ENCODE measurements at places on chromosomes 3 and 15.

DNA sequence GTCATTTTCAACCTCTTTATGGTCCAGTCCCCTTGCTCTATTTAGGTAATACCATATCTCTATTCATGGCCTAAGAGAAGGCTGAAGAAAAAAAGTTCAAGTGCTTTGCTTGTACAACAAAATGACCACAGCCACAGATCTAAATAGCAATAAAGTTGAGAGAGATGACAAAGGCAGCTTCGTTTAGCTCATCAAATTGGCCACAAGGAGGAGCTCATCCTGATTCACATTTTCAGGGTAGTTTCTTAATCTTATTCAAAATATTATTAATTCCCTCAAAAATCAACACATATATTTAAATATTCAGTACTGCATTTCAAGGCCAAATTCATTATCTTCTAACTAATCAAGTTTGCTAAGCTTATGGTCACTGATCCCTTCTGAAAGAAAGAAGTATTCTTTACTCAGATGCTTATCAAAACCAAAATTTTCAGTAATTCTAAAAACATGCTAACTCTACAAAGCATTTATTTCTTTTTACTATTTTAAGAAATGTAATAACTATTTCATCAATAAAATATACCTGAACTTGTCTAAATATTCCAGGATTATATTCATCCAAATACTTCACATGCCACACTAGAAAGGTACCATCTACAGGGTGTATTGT lies 85.5 kb downstream of the DMXL2 start:
- peak; percentile 2 for DNase-seq

DNA sequence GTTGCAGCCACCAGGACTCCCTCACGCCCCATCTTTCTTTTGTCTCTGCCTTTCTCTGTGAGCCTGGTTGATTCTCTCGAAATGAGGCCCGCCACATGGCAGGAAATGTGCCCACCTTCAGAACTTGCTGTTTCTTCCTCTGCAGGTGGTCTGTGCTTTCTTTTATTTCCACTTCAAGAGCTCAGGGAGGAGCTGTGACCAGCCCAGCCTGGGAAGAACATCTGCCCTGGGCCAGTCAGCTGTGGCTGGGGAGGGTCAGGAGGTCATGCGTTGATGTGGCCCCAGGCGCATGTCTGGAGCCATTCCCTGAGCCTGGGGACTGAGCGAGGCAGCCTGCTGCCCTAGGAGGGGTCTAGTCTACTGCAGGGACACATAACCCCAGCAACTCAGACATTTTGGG lies 8.0 kb downstream of the FBLN2 start:
- DNase-seq = no peak

- no peak for DNase-seq
Observed at GRCh38 chr3:111998636-111999483, at the start of gene TAGLN3. TSS of gene TAGLN3 (plus strand) at chr3:111998922. CDS start at chr3:111999423, 501 bp downstream.

DNA sequence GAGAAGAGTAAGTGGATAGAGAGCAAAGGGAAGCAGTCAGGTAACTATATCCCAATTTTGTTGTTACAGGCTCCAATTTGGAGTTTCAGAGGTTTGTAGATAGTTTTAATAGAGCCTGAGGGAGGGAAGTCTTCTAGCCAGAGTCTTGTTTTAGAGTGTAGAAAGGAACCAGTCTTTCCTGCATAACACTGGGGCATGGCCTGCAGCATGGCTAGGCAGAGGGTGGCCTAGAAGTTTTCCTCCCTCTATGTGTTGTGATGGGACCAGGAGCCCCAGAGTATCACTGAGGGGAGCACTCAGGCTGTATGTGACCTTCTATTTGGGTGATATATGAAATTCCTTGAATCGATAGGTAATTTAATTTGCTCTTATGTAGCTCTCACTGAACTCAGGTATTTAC lies 22.5 kb upstream of the GABRR3 start:
- no peak for DNase-seq

GRCh38 chr15:63826528-63826927 lies 7.2 kb downstream of the HERC1 start:
- DNase-seq = no peak

DNA sequence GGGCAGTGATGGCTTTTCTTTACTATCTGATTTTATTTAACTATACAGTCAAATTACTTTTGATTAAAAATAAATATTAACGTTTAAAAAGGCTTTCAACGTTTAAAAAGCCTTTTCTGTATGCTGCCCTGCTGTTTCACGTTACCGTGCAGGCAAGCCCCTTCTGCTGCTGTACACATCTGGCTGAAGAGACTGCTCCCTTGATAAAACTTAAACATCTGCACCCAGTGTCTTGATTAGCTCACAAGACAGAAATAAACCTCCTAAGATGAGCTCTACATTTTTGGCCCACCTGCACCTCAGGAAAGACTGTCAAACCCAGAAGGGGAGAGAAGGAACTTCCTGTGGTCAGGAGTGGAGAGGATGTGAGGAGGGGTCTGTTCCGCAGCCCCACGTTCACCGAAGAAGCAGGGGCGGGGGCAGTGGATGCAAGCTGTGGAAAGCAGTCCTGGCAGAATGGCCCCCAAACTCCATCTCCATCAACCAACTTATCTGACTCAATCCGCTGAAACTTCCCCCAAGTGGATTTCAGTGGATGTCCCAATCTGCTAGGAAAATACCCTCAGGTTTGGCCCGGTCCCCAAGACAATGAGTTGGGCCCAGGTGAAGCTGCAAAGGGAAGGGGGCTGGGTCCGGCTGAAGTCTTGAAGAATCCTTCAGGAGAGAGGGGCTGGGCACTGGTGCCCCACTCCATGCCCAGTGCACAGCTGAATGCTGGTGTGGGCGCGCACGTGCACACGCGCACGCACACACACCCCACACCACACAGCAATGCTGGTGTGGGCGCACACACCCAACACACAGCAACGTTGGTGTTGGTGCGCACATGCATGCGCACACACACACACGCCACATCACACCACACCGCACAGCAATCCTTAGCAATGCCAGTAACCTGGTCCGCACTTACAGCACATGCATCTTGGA lies 88.6 kb downstream of the LRIG1 start:
- no peak for DNase-seq

DNA sequence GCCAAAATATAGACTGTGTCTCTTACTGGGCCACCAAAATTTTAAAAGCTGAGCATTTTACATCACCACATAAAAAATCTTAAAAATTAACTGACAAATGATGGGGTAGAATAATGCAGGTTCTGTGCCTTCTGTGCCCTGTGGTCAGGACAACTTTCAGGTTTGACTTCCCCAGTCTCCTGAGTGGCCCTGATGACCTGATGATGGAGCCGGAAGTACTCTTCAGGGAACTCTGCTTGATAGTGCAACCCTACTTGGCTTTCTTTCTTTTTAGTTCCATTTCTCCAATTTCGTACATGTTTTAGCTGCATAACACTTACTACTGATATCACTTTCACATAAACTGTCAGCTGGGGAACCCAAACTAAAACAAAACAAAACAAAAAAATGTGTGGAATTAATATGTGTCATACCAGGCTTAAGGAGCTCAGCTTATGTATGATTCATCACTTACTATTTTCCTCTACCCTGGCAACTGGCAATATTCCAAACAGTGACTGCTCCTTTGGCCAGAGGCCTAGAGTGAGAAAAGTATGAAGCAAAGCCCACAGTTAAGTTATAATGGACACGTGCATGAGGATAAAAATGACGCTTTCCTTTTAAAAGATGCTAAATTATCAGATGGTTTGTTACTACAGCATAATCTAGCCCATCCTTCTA lies 194.3 kb downstream of the BCHE start:
- peak; percentile 83 for DNase-seq

DNA sequence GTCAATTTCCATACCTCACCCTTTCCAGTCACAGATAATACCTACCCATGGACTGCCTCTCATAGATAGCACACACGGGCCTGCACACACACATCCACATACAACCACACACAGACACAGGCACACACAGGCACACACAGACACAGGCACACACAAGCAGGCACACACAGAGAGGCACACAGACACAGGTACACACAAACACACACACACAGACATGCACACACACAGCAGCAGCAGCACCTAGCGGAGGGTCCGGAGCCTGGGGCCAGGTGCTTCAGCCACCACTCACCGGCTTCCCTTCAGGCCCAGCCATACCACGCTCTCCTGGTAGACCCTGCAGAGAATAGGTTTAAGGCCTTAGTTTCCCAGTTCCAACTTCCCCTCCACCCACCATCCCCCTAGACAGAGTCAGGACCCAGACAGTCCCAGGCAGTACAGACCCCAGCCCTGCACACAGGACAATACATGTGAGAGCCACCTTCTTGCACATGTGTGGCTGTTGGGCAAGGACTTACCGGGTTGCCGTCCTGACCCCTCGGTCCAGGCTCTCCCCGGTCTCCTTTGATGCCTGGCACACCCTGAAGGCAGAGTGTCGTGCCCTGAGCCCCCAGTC lies 10.5 kb upstream of the UCN2 start:
- DNase-seq = no peak

GRCh38 chr15:76252249-76252648 lies 59.0 kb downstream of the ETFA start:
- DNase-seq = no peak

DNA sequence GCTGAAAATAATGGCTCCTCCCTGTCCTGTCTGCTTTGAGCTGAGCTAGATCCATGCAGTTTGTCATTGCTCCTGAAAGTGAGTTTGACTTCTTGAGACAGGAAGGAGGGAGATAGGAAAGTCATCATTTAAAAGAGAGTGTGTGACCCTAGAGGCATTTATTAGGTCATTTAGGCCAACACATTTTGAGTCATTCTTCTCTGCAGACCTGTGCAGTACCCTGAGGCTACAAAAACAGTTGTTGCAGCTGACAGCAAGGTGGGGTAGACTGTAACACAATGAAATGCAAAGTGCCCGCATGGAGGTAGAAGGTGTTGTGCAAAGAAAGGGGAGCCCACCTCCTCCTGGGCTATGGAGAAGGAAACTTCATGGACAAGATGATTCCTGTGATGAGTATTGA lies 102.8 kb upstream of the PFN2 start:
- DNase-seq = no peak

GRCh38 chr15:74994236-74994635 lies 1.1 kb upstream of the SCAMP5 start:
- no peak for DNase-seq

DNA sequence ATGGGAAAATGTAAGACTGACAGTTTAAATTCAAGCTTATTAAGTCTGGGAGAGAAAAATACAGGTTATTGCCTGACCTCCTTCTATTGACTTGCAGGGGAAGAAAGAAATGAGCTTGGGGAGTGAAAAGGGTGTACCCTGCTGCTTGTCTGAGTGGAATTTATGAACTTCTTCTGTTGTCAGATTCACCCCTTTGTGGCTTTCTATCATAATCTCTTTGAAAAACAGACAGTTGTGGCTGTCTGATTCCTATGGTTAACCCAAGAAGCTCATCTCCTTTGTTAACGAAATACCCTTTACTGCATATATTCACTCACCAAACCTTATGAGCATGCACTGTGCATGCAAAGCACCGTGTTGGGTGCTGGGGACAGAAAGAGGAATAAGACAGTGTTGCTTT lies 22.5 kb downstream of the GPD1L start:
- DNase-seq = no peak

GRCh38 chr3:33194303-33194702 lies 24.3 kb downstream of the SUSD5 start:
- DNase-seq = no peak

- no peak for DNase-seq
Observed at GRCh38 chr3:54827776-54828175, 100.1 kb downstream of the LRTM1 start.

- DNase-seq = peak; percentile 81
Observed at GRCh38 chr3:170614214-170614966, 28.5 kb upstream of the SLC7A14 start.

GRCh38 chr3:52231502-52232278 lies 6.2 kb upstream of the TLR9 start:
- no peak for DNase-seq

DNA sequence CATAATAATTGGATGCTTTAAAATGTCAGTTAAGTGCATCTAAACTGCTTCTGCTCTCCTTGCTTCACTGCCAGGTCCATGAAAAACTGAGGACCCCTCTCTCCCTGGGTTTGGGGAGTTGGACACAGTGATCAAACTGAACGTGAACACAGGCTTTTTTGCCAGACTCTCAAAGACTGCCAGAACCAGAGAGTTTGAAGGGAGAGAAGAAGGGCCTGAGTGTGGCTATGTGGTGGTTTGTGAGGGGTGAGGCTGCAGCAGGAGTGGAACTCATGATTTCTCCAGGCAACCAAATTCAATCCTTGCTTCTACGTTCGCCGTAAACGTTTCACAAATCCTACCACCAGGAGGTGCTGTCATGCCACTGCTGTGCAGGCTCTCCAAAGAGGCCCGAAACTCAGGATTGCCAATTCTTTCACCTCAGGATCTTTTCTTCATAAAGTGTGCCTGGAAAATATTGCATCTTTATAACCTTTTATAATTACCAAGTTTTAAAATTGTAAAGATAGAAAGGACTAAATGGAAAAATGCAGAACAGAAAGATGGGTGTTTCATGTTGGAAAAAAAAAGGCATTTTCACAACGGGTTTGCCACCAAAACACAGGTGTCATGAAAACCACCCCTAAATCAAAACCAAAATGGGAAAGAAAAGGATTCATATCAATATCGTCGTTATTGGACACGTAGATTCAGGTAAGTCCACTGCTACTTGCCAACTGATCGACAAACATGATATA lies 19.7 kb downstream of the TM4SF4 start:
- no peak for DNase-seq

- no peak for DNase-seq
Observed at GRCh38 chr15:69813881-69814280, 283.8 kb downstream of the TLE3 start.

- DNase-seq = no peak
Observed at GRCh38 chr15:47933865-47934264, 186.9 kb upstream of the SLC24A5 start.

DNA sequence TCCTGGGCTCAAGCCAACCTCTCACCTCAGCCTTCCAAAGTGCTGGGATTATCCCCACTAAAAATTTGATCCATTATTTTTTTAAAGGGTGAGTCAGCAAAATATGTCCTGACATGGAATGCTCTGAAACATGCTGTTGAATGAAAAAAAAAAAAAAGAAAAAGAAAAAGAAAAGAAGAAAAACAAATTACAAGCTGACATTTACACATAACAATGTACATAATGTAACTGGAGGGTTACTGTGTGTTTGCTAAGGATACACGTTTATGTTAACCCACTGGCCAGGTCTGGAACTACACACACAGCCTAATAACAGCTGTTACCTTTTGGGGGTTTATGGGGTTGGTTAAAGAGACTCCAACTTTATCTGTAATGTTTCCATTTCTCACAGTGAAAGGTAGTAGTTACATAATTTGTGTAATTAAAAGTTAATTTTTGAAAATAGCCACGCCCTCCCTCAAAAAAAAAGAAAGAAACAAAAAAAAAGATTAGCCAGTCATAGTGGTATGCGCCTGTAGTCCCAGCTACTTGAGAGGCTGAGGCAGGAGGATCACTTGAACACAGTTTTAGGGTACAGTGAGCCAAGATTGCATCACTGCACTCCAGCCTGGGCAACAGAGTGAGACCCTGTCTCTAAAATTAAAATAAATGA lies 3.1 kb upstream of the MESP2 start:
- DNase-seq = no peak

DNA sequence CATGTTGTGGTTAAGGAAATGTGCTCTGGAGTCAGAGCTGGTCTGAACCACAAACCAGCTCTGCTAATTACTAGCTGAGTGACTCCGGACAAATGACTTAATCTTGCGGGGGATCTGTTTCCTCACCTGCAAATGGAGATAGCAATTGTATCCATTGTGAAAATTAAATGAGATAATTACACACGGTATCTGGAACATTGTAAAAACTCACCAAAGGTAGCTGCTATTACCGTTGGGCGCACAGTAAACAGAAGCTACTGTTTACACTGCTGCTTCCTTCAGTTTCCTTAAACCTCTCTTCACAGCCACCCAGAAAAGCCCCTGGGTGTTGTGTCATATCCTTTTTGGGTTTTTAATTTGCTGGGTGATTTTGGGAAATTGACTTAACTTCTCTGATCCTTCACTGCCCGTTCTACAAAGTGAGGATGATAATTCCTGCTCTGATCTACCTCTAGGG lies 107.8 kb downstream of the MEGF11 start:
- DNase-seq = no peak
